Neuronal stem cell (in vitro differentiated cells): ENCODE measurements at places on chromosomes 3 and 15.
A peak's percentile ranks its signal among the peaks of the same experiment; 100 is the strongest.

- DNase-seq = no peak
These were observed 16.9 kb downstream of the SACM1L start for GRCh38 chr3:45705839-45706808.

DNA sequence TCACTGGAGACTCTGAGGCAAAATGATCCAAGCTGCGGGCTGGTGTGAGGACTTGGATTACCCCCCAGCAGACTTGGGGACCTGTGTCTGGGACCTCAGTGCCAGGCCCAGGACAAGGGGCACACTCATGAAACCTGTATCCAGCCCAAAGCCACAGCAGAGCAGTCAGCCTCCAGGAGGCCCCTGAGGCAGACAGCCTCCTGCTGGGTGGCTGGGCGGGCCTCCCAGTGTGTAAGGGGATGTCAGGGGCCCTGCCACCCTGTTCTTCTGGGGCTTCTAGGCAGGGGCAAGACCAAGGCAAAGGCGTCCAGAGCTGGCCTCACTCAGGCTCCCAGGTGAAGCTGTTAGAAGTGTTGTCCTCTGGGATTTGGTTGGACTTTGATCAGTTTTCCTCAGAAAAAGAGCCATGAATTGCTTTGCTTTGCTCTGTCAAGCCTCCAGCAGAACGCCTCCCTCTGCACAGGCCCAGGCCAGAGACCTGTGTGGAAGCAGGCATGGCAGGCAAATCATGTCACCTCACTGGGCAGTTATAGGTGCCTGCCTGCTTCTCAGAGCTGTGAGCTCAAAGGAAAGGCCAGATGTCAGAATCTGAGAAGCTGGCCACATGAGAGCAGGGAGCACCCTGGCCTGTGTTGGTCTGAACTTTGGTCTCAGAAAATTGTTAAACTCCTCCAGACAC, 77.4 kb downstream of the SMAD6 start:
- DNase-seq = no peak

- no peak for DNase-seq
These were observed 15.5 kb upstream of the SCAANT1 start for GRCh38 chr3:63927422-63928280.

GRCh38 chr3:56864090-56864489, 62.3 kb upstream of the ARHGEF3 start:
- DNase-seq = no peak

GRCh38 chr15:62752657-62753517, 289.7 kb upstream of the TPM1 start:
- DNase-seq = no peak

GRCh38 chr3:113040231-113040630, 49.4 kb downstream of the GTPBP8 start:
- DNase-seq = no peak

- no peak for DNase-seq
These were observed 337.3 kb upstream of the SGO1 start for GRCh38 chr3:20523293-20523692.

GRCh38 chr3:150317469-150317868, 90.6 kb upstream of the TSC22D2 start:
- no peak for DNase-seq

DNA sequence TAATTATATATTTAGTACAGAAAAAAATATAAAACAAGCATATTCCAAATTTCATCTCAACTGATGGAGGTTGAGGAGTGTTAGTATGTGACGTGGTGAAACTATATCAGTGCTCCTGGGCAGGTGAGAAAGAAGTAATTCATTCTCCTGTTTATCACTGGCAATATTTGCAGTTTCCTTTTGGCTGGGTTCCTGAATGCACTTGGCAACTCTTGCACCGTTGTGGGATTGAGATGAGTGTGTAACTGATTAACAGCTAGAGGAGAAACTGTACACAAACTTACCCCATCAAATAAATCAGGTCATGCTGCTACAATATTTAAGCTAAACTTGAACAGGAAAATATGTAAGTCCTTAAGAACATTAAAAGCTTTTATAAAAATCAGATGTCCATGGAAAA, 2.1 kb upstream of the ATP13A4 start:
- DNase-seq = no peak

DNA sequence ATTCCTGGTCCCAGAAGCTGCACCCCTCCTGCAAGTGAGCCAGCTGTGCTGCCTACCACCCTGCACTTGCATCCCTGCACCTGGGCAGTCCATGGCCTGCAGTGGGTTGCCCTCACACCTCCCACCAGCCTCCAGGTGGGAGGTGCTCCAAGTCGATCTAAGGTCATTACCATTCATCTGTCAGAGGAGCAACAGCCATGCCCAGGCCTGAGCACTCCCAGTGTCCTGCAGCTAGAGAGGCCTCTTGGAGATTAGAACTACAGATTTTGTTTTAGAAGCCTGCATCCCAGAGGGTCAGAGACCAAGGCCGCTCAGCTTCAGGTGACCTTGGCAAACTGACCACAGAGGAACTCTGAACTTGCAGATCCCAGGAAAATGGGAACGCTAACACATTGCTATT, 9.0 kb upstream of the ZXDC start:
- DNase-seq = no peak

GRCh38 chr15:73888224-73889041, 15.1 kb downstream of the TBC1D21 start:
- DNase-seq = no peak

- DNase-seq = no peak
These were observed 725 bp downstream of the SRP14 start for GRCh38 chr15:40038275-40038637.

DNA sequence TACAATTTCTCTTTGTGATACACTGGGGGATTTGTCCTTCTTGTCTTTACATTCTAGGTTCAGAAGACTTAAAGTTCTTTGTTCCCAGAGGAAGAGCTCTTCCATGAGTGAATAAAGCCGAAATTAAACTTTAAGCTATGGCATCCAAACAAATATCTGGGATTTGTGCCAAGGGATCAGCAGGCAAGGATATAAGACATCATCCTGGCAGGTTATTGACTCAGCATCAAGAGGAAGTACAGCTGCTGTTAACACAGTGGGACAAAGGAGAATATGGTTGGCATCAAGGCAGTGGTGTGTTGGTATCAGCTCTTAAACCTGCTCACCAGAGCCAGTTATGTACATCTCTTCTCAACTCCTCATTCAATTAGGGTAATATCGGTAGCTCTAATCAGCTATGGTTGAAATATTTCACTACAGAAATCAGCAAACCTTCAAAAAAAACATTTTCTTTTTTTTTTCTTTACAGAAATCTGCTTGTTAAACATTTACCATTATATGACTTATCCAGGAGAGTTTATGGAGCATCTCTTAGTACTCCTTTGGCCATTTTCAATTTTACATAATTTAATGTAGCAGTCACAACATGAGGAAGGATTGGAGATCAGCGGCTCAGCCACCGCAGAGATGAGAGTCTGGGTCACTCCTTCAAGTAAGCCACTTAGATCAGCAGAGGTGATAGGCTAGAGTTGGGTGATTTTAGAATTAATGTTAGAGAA, 1198.6 kb upstream of the EPHA6 start:
- DNase-seq = no peak

DNA sequence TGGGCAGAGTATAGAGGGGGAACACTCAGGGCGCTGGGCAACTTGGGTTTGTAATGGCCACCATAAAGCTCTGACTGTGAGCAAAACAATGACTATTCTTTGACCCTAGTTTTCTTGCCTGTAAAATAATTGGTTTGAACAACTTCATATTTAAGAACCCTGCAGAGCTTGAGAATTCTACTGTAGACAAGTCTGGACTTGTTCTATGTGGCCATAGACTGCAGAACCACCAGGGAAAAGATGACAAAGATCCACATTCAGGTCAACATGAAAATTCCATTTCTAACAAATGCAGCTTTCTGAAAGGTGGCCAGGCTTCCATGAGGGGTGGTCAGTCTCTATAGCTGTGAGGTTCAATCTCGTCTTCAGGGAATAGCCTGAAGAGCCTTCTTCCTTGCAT, 239.4 kb upstream of the LRRN1 start:
- DNase-seq = no peak

- no peak for DNase-seq
These were observed 14.6 kb upstream of the GPR160 start for GRCh38 chr3:170023165-170023564.

GRCh38 chr3:127180859-127181258, 12.1 kb upstream of the PRR23E start:
- DNase-seq = no peak

DNA sequence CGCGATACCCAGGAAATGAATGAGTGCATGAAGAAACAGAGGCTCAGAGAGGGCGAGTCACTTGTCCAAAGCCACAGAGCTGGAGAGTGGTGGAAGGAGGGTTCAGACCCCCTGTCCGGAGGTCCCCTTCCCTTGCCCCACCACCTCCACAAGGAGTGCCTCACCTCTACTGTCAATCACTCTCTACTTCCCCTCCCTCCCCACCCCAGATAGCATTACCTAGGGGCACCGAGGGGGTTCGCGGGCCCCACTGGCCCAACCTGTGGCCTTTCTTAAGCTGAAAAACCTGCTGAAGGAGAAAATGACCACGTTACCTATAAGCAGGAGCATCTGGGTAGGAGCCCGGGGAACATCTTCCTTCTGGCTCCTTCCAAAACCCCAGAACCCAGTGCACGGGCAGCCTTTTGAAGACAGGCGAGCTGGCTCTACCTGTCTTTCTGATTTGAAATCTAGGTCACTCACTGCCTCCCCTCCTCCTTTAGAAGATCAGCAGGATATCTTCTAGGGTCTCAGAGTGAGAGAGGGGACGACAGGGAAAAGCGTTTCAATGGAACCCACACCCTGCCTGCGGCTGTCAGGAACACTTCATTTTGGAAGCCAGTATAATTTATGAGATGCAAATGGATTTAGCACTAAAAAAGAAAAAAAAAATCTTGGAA, 89.9 kb upstream of the MEF2A start:
- no peak for DNase-seq

DNA sequence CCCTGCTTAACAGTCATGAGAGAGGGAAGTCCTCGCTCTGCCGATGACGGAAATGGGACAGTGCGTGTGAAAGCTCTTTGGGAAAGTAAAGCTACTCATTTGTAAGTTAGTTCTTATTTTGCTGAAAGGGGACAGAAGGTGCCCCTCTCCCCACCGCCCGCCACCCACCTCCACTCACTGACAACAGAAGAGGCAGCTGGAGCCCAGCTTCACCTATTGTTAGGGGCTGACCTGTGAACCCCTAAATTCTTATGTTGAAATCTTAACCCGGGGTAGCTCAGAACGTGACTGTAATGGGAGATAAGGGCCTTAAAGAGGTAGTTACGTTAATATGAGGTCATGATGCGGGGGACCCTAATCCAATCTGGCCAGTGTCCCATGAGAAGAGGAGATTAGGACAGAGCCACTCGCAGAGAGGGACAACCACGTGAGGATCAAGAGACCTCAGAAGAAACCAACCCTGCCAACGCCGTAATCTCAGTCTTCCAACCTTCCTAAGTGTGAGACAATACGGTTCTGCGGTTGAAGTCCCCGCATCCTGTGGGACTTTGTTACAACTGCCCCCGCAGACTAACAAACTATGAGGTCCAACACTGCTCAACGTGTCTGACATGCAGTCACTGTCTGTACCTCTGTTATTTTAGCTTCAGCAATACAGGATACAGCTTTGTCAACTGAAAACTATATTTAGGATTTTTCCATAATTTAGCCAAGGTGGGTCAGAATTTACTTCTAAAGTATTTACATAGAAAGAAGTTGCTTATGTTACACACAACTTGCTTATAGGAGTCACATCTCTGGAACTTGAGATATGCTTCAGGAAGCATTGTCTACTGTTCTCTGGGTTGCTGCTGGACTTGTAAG, 51.7 kb downstream of the PCSK6 start:
- DNase-seq = no peak

DNA sequence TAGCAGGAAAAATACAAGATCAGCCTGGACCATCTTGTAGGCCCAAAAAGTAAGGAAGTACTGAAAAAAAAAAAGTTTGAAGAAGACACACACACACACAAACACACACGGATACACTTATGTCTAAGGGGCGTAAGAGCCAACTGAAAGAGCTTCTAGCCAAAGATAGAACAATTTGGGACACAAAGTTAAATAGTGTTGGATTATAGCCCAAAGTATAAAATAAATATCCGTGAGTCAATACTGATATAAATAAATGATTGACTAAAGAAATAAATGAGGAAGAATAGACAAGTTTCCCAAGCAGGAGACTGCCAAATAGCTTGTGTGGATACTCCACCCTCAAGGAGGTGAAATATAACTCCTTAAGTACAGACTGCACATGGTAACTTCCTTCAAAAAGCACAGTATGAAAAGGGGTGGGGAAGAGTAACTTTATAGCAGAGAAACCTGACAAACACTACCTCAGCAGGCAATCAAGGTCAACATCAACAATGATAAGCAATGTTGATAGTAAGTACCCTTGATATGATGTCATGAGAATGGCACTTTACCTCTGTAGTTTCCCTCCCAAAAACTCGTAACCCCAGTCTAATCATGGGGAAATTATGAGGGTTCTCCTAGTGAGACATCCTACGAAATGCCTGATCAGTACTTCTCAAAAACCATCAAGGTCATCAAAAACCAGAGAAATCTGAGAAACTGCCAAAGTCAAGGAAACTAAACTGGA, 187.3 kb upstream of the ATP11B start:
- DNase-seq = no peak

GRCh38 chr3:64063983-64064438, 40.7 kb upstream of the PSMD6 start:
- DNase-seq = no peak

DNA sequence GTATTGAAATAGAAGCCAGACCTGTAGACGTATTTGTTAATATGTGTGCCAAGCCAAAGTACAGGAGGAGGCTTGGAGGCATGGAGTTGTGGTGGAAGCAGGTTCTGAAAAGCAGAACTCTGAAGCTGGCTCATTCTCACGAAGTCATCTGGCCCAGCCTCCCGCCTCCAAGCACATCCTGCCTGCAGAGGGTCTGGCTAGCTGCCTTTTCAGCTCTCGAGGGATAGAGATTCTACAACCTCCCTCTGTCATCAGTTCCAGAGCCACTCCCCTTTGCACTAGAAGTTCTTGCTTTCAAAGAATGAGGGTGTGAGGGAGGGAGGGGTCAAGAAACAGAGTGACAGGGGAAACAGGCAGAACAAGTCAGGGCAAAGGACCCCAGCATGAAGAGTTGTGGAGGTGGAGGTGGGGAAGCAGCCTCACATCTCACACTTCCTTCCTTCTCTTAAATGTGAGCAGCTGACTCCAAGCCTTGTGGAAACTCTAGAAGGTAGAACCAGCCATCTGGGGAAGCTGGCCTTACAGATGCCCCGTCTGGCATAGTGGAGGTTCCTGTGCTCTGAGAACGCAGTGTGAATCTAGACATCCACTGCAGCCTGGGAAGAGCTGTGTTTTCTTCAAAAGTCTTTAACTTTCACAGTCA, 95.3 kb downstream of the SLC49A4 start:
- DNase-seq = peak; percentile 35

DNA sequence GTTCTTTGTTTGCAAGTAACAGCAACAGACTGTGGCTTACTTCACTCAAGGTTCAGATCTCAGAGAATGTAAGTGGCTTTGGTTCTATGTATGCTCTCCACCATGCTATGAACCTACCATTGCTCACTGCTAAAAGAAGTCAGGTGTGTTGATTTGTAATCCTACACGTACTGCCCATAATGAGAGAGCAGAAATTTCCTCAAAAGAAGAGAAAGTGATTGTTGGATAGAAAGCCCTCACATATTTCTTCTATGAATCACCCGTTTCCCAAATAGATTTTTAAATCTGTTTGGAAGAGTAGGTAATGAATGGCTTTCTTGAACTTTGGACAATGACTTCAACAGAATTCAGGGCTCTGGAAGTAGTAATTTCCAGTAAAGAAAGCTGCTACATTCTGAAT, 565.4 kb downstream of the ROBO2 start:
- DNase-seq = no peak

GRCh38 chr3:100209948-100210771, 50.6 kb upstream of the TBC1D23 start:
- no peak for DNase-seq

- peak; percentile 11 for DNase-seq
These were observed 311.0 kb downstream of the WDR72 start for GRCh38 chr15:53448232-53449015.
